Epithelial cell of proximal tubule (primary cell): ENCODE measurements at places on chromosomes 1 and 21.

- no peak for DNase-seq
Observed at GRCh38 chr1:113946678-113947387, 17.7 kb downstream of the HIPK1 start.

- DNase-seq: peak; percentile 42
Observed at GRCh38 chr1:76330991-76331603, 256.6 kb downstream of the ST6GALNAC3 start.

- DNase-seq: no peak
Observed at GRCh38 chr1:172492421-172492820, 40.5 kb upstream of the SUCO start.

GRCh38 chr1:99886841-99887240 is 36.7 kb downstream of the AGL start:
- DNase-seq: no peak

GRCh38 chr1:22677931-22678896 is 25.2 kb downstream of the C1QB start:
- no peak for DNase-seq

- DNase-seq: peak; percentile 56
Observed at GRCh38 chr1:113887402-113888175, at the start of gene BCL2L15. BCL2L15 (minus strand) TSS chr1:113887581; CDS start chr1:113887375, 206 bp downstream.

DNA sequence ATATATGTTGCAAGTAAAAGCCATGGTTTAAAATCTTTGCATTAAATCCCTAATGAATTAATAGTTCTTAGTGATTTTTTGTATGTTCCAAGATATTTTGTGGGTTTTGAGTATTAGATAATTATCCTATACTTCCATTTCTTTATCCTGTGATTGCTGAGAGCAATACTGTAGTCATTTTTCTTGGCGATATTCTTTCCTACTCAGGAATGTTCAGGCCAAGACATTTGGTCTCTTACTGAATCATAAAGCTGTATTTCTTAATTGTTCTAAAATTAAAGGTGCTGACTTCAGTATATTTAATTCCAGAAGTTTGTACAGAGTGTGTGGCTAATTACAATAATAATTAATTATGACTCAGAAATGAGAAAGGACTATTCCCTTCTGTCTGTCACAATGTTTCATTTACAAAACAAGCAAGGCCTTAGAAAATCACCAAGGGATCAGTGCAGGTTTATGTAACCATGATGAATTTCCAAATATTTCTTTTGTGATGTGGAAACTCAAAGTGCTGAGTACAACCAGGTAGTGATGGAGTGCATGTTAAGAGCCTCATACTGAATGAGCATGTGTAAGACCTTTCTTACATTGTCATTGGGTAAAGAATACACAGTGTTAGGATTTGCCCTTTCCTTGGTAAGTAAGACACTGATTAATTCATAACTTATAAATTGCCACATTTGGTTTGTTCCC is 161.2 kb downstream of the HMCN1 start:
- no peak for DNase-seq

GRCh38 chr1:160748878-160749269 is 9.8 kb downstream of the SLAMF7 start:
- no peak for DNase-seq

DNA sequence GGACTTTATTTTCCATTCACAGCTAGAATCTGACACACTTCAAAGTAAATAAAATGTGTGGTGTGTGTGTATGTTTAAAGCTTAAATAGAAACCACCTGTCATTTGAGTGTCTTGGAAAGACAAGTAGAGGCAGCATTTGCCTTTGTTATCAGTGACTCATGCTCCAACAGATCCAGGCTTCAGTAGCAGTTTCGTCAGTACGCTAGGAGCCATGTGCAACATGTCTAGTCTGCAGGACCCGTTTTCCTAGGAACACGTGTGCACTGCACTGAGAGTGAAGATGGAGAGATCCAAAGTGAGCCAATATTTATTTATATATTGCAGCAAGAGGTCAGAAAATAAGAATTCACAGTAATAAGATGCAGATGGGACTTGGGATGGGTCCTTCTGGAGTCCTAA is 41.8 kb downstream of the SGIP1 start:
- no peak for DNase-seq

GRCh38 chr1:57423656-57424211 is at the start of gene DAB1:
DAB1 (minus strand) TSS chr1:57424060; CDS start chr1:57291030, 133,030 bp downstream.
- DNase-seq: no peak

GRCh38 chr1:36530791-36531190 is 48.1 kb upstream of the CSF3R start:
- no peak for DNase-seq
